ENCODE measurements at places on chromosomes 16 and 17. TPM values are rescaled to one million over a fixed set of nuclear protein-coding genes. Genes with fewer than 3 reads are reported as not detected.
A peak's percentile ranks its signal among the peaks of the same experiment; 100 is the strongest.

DNA sequence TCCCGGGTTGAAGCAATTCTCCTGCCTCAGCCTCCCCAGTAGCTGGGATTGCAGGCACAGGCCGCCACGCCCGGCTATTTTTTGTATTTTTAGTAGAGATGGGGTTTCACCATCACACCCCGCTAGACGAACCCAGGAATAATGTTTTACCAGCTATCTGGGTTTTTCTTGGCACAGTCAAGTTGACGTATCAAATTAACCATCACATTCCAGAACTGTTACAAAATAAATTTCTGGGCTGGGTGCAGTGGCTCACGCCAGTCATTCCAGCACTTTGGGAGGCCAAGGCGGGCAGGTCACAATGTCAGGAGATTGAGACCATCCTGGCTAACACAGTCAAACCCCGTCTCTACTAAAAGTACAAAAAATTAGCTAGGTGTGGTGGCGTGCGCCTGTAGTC, 501.2 kb downstream of the SHISA9 start:
- DNase-seq, result peak; percentile 0

The TSPAN10 gene
- 3.2 TPM for total RNA-seq

GRCh38 chr16:67652578-67653127, 7.4 kb downstream of the ACD start:
- no peak for DNase-seq

GRCh38 chr17:40177275-40177874, at the start of gene RAPGEFL1:
Gene RAPGEFL1 (plus strand): TSS chr17:40177470. CDS start chr17:40177862, 392 bp downstream.
- peak; percentile 30 for DNase-seq

The NACA2 gene
- not detected for total RNA-seq

GRCh38 chr16:84843149-84844048, 23.6 kb downstream of the CRISPLD2 start:
- no peak for DNase-seq

DNA sequence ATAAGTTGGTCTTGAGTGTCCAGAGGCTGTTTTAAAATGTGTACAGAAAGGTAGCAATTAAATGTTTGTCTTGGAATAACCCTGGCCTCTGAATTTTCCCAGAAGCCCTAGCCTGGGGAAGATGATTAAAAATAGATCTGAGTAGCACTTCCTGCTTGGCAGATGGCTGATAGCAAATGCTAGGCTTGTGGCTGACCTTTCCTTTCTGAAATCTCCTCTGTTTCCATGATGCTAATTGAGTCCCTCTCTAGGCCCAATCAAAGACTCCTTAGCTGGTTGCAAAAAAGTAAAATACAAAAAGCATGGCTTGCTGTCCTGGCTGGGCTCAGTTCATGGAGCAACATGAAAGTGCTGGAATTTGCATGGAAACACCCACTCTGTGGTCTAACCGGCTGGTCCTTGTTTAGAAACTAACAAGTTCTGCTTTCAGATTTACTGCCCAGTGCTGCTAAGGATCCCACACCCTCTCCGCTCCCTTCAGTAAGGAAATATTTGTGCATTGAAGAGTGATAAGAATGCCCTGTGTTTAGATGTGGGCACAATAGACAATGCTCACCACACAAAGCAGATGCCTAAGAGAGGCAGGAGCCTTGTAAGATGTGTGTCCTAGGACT, 40.8 kb downstream of the YPEL2 start:
- DNase-seq, result peak; percentile 84

- DNase-seq, result no peak
Observed at GRCh38 chr16:1316033-1316405, 6.6 kb downstream of the UBE2I start.

GRCh38 chr16:66931665-66932064, 2.5 kb downstream of the CIAO2B start:
- no peak for DNase-seq

The CCNF gene
- total RNA-seq, result 6.4 TPM

- peak; percentile 8 for DNase-seq
Observed at GRCh38 chr17:63598281-63598680, 2.4 kb upstream of the TACO1 start.

DNA sequence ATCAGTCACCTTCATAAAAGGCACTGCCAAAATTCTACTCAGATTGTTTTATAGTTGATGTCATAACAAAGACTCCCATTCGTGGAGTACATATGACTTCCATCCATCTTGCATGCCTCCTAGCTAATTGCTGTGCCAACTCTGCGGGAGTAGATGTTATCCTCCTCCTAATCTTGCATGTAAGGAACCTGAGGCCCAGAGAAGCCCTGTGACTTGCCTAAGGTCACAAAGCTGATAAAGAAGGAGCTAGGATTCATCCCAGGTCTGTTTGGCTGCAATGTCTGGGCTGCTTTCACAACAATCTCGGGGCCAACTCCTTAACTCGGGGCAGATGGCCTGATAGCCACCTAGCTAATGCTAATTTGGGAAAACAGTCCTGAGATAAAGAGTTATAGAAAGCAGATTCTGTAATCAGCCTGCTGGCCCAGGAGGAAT, 87.3 kb downstream of the YPEL2 start:
- DNase-seq, result no peak

- DNase-seq, result no peak
Observed at GRCh38 chr16:2466667-2467527, 4.2 kb upstream of the NTN3 start.

DNA sequence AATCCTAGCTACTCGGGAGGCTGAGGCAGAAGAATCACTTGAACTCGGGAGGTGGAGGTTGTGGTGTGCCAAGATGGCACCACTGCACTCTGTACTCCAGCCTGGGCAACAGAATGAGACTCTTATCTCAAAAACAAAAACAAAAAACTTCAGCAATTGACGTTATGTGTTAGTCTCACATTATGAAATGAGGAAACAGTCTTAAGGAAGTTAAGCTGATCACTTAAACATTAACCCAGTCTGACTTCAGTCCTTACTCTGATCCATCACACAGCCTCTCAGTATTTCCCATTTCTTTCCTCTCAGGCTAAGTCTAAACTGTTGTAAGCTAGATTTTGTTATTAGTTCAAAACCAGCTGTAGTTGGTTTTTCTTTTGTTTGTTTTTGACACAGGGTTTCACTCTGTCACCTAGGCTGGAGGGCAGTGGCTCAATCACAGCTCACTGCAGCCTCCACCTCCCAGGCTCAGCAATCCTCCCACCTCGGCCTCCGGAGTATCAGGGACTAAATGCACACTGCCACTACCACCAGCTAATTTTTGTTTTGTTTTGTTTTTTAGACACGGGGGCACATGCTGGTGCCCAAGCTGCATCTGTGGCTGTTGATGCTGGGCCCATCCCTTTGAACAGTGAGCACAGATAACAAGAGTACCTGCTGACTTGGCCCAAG, 6.3 kb downstream of the JPT1 start:
- DNase-seq, result no peak

The LAT gene
- 3.3 TPM for total RNA-seq

The TMED6 gene
- 0.64 TPM for total RNA-seq

DNA sequence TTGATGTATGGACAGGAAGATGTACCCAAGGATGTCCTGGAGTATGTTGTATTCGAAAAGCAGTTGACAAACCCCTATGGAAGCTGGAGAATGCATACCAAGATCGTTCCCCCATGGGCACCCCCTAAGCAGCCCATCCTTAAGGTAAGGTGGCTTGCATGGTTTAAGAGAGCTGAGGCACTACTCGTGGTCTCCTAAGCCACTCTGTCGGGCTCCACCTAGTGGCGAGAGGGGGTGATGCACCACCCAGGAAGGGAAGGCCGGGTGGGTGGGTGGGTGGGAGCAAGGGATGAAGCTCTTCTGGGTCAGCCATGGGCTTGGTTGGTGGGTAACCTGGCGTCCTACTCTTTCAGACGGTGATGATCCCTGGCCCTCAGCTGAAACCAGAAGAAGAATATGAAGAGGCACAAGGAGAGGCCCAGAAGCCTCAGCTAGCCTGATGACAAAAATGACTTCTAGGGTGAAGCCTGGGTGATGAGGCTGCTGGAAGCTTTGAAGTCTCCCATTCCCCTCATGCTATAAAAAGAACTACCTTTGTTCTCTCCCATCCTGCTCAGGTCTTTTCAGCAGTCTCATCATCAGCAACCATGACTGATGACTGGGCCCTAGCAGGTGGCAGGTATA, 21.5 kb downstream of the GPR179 start:
- DNase-seq, result peak; percentile 13

GRCh38 chr17:8857919-8858318, 9.6 kb downstream of the PIK3R6 start:
- DNase-seq, result peak; percentile 64

GRCh38 chr17:12395733-12396354, 269.8 kb upstream of the MYOCD start:
- DNase-seq, result no peak

The ASB16 gene
- total RNA-seq, result not detected

The DNASE1L2 gene
- total RNA-seq, result 1.2 TPM

The CD300A gene
- total RNA-seq, result not detected

The HBA1 gene
- not detected for total RNA-seq

GRCh38 chr17:37769050-37769449, 24.2 kb upstream of the HNF1B start:
- DNase-seq, result no peak

The PRSS27 gene
- total RNA-seq, result 3.0 TPM

- DNase-seq, result no peak
Observed at GRCh38 chr17:14843086-14843795, 421.9 kb downstream of the PMP22 start.

All from astrocyte (in vitro differentiated cells and primary cell).